ENCODE measurements at places on chromosomes 5 and 9.

GRCh38 chr5:179204572-179204971 is 140.7 kb downstream of the ADAMTS2 start:
- H3K4me1 ChIP-seq, result no peaks in the 10 kb centered on the region
- H3K36me3 ChIP-seq, result peaks cover 4% of the 10 kb centered on the region
- no peaks in the 10 kb centered on the region for H3K27me3 ChIP-seq

DNA sequence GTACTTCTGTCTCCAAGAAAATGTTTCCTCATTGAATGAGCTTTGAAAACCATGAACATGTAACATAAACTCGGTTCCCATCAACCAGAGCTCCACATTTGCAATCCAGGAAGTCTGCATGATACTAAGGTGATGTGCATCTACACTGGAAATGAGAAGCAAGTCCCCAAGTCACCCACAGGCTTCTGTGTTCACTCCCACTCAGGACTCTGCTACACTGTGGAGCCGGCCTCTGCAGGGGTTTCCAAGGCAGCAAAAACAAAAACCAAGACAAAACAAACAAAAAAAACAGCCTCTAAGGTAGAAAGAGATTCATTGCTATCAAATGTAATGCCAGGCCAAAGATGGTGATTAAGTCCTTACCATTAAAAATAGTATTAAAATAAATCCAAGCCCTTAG is 593.7 kb downstream of the IRX1 start:
- no peaks in the 10 kb centered on the region for H3K4me1 ChIP-seq
- H3K27ac ChIP-seq, result no peak overlapping the region
- no peak for DNase-seq
- no peak overlapping the region for H3K4me3 ChIP-seq
- no peaks in the 10 kb centered on the region for H3K36me3 ChIP-seq
- no peaks in the 10 kb centered on the region for H3K27me3 ChIP-seq

DNA sequence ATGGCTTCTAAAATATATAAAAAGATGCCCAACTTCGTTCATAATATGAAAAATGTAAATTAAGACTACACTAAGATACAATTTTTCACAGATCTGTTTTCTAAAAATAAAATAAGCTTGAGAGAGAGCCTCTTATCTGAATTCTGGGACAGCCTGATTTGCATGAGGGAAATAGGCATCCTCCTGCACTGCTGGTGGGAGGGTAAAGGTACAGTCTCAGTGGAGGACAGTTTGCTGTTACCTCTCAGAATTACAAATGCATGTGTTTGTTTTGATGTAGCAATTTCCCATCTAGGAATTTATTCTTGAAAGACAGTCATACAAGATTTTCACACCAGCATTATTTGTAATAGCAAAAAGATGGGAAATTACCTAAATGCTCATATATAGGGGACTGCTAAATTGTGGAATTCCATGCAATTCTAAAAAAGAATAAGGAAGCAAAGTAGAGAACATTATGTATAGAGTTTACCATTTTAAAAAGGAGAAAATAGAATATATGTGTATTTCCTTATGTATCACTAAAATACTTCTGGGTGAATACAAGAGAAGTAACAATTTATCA is 75.7 kb downstream of the ZSWIM6 start:
- no peaks in the 10 kb centered on the region for H3K27me3 ChIP-seq
- peak overlapping the region; percentile 2 for H3K27ac ChIP-seq
- no peak overlapping the region for H3K4me3 ChIP-seq
- peaks cover 10% of the 10 kb centered on the region for H3K4me1 ChIP-seq
- no peak for DNase-seq

DNA sequence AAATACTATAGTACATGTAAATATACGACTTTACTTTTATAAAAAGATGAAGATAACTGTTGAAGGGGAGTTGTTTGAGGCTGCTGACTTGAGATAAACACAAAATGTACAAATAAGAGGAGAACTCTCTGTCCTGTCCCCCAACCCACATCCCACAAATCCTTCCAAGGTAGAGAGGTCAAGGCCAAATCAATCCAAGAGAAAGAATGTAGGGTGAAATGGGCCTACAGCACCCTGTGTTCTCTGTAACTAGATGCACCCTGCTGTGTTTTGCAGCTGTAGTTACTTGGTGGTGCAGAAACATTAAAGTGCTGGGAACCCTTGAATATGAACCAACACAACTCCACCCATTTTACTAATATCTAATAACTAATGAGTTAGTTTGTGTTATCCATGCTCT is 2.0 kb upstream of the LHFPL2 start:
- H3K36me3 ChIP-seq, result no peaks in the 10 kb centered on the region
- no peaks in the 10 kb centered on the region for H3K27me3 ChIP-seq
- H3K27ac ChIP-seq, result no peak overlapping the region
- H3K4me1 ChIP-seq, result peaks cover 11% of the 10 kb centered on the region
- no peak for DNase-seq
- no peak overlapping the region for H3K4me3 ChIP-seq

DNA sequence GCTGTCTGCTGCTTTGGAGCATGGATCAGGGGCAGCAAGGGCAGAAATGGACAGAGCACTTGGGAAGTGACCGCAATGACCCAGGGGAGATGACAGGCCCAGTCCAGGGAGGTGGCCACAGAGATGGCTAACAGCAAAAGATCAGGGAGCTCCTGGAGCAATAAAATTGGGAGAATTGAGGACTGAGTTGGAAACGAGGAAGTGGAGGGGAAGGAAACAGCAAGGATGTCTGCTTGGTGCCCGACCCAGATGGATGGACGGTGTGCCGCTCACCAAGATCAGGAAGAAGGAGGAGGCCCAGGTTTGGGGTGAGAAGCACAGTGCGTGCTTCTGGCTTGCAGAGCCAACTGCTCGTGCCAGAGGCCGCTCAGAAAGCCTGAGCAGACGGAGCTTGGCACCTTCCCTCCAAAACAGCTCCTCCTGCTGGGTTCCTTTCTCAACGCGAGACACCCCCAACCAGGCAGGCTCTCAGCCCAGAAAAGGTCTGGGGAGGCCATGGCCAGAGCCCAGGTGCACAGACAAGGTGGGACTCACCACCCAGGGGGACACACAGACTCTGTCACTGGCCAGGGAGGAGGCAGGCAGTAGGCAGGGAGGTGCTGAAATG is 1.7 kb upstream of the SLC34A1 start:
- peak; percentile 44 for DNase-seq
- no peak overlapping the region for H3K4me3 ChIP-seq
- H3K4me1 ChIP-seq, result no peaks in the 10 kb centered on the region
- no peaks in the 10 kb centered on the region for H3K36me3 ChIP-seq
- H3K27ac ChIP-seq, result no peak overlapping the region

GRCh38 chr5:94811331-94811730 is 192.9 kb downstream of the SLF1 start:
- no peaks in the 10 kb centered on the region for H3K36me3 ChIP-seq
- H3K4me1 ChIP-seq, result no peaks in the 10 kb centered on the region
- H3K27ac ChIP-seq, result no peak overlapping the region
- H3K27me3 ChIP-seq, result no peaks in the 10 kb centered on the region
- no peak for DNase-seq

- no peak overlapping the region for H3K4me3 ChIP-seq
- no peak for DNase-seq
- no peaks in the 10 kb centered on the region for H3K36me3 ChIP-seq
- no peak overlapping the region for H3K27ac ChIP-seq
- H3K27me3 ChIP-seq, result no peaks in the 10 kb centered on the region
- H3K4me1 ChIP-seq, result no peaks in the 10 kb centered on the region
These were observed 21.9 kb upstream of the BOD1 start for GRCh38 chr5:173638126-173639040.

DNA sequence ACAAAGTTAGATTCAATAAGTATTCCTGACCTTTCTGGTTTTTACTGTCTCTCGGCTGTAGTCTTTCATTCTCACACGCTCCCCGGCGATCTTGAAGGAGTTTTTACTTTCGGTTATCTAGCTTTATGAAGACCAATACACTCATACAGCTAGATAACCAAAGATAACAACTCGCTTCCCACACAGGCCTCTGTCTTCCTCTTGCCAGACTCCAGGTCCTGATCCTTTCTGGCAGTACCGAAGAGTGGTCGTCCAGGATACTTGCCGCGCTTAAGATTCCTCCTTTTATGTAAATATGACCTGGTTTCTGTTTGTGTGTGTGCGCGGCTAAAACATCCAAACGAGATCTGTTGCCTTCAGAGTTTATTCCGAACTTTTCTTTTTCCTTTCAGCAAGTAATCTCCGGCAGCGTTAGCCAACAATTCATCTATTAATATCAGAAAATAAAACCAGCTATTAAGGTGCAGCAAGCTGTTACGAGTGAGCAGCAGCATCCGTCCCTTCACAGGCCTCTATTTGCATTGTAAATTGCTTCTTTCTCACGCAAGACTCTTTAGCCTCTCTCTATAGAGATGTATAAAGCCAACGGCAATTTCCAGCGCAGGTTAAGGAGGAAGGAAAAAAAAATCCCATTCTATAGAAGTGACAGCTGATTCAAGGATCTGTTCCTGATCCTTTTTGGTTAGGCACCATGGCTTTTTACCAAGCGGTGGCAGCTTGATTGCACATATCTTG is 216.1 kb downstream of the MEF2C start:
- peaks cover 66% of the 10 kb centered on the region for H3K27me3 ChIP-seq
- H3K4me3 ChIP-seq, result peak overlapping the region; percentile 53
- no peaks in the 10 kb centered on the region for H3K36me3 ChIP-seq
- H3K27ac ChIP-seq, result no peak overlapping the region
- peak; percentile 83 for DNase-seq

- H3K4me1 ChIP-seq, result no peaks in the 10 kb centered on the region
- no peaks in the 10 kb centered on the region for H3K27me3 ChIP-seq
- DNase-seq, result no peak
- no peak overlapping the region for H3K27ac ChIP-seq
- H3K36me3 ChIP-seq, result no peaks in the 10 kb centered on the region
- no peak overlapping the region for H3K4me3 ChIP-seq
These were observed 278.7 kb downstream of the DENND1A start for GRCh38 chr9:123651273-123651672.

GRCh38 chr9:37034305-37034937 is 353 bp upstream of the PAX5 start:
- no peaks in the 10 kb centered on the region for H3K4me1 ChIP-seq
- DNase-seq, result peak; percentile 4
- H3K36me3 ChIP-seq, result no peaks in the 10 kb centered on the region

GRCh38 chr5:160263326-160263855 is 34.1 kb downstream of the FABP6 start:
- no peak overlapping the region for H3K27ac ChIP-seq
- H3K4me1 ChIP-seq, result peaks cover 12% of the 10 kb centered on the region
- H3K4me3 ChIP-seq, result no peak overlapping the region
- no peaks in the 10 kb centered on the region for H3K27me3 ChIP-seq

GRCh38 chr5:94693043-94693822 is 74.8 kb downstream of the SLF1 start:
- H3K27me3 ChIP-seq, result no peaks in the 10 kb centered on the region
- H3K36me3 ChIP-seq, result peaks cover 2% of the 10 kb centered on the region
- H3K4me1 ChIP-seq, result peaks cover 8% of the 10 kb centered on the region
- no peak overlapping the region for H3K27ac ChIP-seq
- peak; percentile 86 for DNase-seq

DNA sequence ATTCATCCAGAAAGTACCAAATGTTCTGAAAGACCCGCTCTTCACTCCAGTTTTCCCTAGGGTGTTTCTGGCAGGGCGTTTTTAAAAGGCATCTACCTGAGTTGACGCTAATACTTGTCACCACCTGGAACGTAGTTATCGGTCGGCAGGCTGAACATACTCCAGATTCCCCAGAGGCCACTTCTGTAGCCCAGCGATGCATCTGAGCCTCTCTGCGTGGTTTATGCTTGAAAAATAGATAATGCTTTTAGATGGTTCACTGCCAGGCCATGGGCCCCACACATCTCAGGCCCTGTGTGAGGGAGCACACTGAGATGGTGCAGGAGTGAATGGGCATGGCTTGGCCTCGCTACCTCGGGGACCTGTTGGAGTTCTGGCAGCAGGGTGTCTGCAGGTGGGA is 33.0 kb upstream of the NCS1 start:
- no peak overlapping the region for H3K4me3 ChIP-seq
- H3K27ac ChIP-seq, result peak overlapping the region; percentile 82
- H3K4me1 ChIP-seq, result peaks cover 21% of the 10 kb centered on the region
- H3K27me3 ChIP-seq, result no peaks in the 10 kb centered on the region
- peaks cover 3% of the 10 kb centered on the region for H3K36me3 ChIP-seq

DNA sequence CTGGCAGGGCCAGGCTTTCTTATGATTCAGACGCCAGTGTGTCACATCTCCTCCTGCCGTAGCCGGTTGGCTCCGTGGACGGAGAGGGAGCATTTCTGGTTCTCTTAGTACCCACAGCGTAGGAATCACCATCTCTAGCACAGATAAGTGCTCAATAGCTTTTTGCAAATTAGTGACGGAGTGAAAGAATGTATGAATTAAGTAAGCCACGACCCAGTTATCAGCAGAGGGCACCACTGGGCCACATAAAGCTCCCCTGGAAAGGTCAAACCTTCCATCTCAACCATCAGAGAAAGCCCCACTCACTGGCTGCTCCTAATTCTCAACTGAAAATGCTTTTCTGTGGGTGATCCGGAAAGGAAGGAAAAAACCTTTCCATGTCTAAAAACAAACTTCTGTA is 317.0 kb upstream of the ADCY2 start:
- no peaks in the 10 kb centered on the region for H3K27me3 ChIP-seq
- no peak overlapping the region for H3K27ac ChIP-seq
- no peaks in the 10 kb centered on the region for H3K4me1 ChIP-seq
- no peaks in the 10 kb centered on the region for H3K36me3 ChIP-seq
- no peak overlapping the region for H3K4me3 ChIP-seq
- DNase-seq, result no peak

GRCh38 chr9:130521715-130522114 is 57.7 kb upstream of the FUBP3 start:
- H3K36me3 ChIP-seq, result no peaks in the 10 kb centered on the region
- no peaks in the 10 kb centered on the region for H3K4me1 ChIP-seq
- no peak overlapping the region for H3K27ac ChIP-seq
- no peak overlapping the region for H3K4me3 ChIP-seq
- DNase-seq, result no peak

DNA sequence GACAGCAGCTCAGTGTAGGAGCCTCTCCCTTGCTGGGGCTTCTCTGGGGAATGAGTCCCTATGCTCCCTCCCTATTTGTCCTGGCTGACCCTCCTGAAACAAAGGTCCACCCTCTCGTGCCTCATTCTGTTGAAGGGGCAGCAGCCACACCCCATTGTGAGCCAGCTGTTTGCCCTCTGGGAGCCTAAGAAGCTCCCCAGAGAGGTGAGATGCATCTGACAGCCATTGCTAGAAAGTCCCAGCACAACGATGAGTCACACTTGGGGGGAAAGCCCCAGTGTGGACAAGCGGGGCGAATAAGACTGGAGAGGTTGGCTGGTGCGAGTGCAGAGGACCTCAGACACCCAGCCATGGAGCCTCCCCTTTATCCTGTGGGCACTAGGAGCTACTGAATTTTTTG is 101.4 kb downstream of the PPARGC1B start:
- peak; percentile 29 for DNase-seq
- H3K4me1 ChIP-seq, result no peaks in the 10 kb centered on the region
- no peak overlapping the region for H3K27ac ChIP-seq
- H3K27me3 ChIP-seq, result no peaks in the 10 kb centered on the region
- no peaks in the 10 kb centered on the region for H3K36me3 ChIP-seq

DNA sequence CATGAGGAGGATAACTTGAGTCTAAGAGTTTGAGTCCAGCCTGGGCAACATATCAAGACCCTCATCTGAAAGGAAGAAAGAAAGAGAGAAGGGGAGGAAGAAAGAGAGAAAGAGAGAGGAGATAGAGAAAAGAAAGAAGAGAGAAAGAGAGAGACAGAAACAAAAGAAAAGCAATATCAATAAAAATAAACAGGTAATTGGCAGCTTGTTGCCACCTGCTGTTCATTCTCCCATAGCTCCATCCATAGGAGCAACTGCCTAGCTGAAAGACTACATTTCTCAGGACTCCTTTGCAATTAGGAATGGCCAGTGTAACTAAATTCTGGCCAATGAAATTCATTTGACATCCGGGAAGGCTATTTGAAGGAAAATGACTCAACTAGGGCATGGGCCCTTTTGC is 4.6 kb upstream of the TTC39B start:
- no peak overlapping the region for H3K4me3 ChIP-seq
- peaks cover 3% of the 10 kb centered on the region for H3K4me1 ChIP-seq
- no peak overlapping the region for H3K27ac ChIP-seq
- DNase-seq, result peak; percentile 47
